Astrocyte (in vitro differentiated cells and primary cell): ENCODE measurements at places on chromosomes 6 and 20. TPM values are rescaled to one million over a fixed set of nuclear protein-coding genes. Genes with fewer than 3 reads are reported as not detected.

Gene KCNK15
- 0.14 and 0.17 TPM in 2 replicates for total RNA-seq

Gene DEFB124
- not detected in 2 replicates for total RNA-seq

DNA sequence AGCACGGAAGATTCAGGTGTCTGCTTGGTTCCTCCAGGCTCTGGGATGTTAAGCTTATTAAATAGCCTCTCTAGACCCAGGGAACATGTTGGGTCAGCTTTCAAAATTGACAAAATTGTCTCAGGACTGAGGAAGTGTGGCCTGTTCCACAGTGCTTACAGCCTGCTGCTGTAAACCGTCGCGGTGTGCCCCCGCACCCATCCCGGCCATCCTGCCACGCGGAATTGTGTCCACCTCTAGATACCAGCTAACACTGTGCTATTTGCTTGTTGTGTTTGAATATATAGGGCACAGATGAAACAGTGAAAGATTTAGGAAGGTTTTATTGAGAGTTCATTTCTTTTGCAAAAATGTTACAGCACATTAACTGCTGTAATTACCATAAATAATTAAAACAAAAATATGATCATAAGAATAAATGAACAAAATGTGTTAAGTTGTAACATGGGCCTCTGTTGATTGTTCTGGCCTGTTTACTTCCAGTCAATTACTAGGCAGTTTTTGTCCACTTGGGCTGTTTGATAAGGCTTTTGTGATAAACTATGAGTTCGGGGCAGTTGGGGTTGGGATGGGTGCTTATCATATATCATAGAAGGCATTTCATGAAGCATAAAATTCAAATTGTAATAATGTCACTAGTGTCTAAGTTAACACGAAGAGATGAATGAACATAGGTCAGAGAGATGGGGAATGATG, 77.4 kb downstream of the ARID1B start:
- H3K4me1 ChIP-seq, result peaks cover 10% of the 10 kb centered on the region
- no peak overlapping the region for H3K4me3 ChIP-seq
- H3K27me3 ChIP-seq, result no peaks in the 10 kb centered on the region

DNA sequence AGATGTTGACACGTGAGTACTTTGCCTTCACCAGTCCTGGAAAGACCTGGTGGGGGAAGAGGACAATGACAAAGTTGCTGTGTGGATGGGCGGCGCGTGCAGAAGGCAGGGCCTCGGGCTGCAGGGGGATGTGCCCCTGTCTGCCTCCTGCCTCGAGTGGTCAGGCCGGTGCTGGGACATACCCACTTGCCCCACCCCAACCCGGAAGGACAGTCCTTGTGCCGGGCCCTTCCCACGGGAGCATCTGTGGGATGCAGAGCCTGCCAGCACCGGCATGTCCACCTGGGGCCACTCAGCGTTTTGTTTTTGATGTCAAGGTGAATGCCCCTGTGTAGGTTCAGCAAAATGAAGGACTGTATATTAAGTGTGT, 60.5 kb upstream of the BHLHE23 start:
- DNase-seq, result no peak
- H3K27me3 ChIP-seq, result no peaks in the 10 kb centered on the region

DNA sequence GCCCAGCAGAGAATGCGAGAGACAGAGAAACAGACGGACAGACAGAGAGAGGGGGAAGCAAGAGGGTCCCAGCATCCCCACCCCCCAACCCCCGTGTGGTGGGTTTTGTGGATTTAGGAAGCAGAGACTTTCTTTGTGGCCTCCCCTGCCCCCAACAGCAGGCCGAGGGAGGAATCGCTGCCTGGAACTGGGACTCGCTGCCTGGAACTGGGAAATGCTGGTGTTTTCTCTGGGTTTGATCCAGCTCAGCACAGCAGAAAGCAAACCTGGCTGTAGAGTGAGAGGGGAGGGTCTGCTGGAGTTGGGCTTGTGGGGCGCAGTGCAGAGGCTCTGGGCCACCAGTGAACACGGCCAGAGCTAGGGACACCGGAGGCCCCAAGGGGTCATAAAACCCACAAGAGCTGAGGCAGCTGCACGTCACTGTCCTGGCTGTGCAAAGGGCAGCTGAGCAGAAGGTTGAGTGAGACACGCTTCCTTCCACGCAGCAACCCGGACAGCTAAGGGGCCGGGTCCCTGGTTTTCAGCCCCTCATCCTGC, 181.8 kb downstream of the TAF4 start:
- H3K4me3 ChIP-seq, result no peak overlapping the region
- no peak for DNase-seq
- H3K36me3 ChIP-seq, result no peaks in the 10 kb centered on the region

- peaks cover 25% of the 10 kb centered on the region for H3K4me1 ChIP-seq
- H3K4me3 ChIP-seq, result no peak overlapping the region
- peaks cover 2% of the 10 kb centered on the region for H3K36me3 ChIP-seq
- H3K27me3 ChIP-seq, result no peaks in the 10 kb centered on the region
Observed at GRCh38 chr20:34712525-34713192, 8.5 kb downstream of the TP53INP2 start.

Gene DDX39B
- total RNA-seq, result 284 and 294 TPM in 2 replicates

Gene OLIG3
- 0.14 TPM in 1 of 2 replicates, not detected in the other for total RNA-seq

GRCh38 chr6:25278261-25278913, 787 bp upstream of the CARMIL1 start:
- peak; percentile 32 for DNase-seq
- H3K27ac ChIP-seq, result no peak overlapping the region
- H3K4me3 ChIP-seq, result peak overlapping the region; percentile 82
- H3K4me1 ChIP-seq, result peaks cover 15% of the 10 kb centered on the region

Gene CD24
- 51.1 and 95.1 TPM in 2 replicates for total RNA-seq

Gene ZSCAN12
- total RNA-seq, result 5.0 and 6.3 TPM in 2 replicates

GRCh38 chr6:133503336-133503729, 262.2 kb downstream of the EYA4 start:
- H3K4me3 ChIP-seq, result no peak overlapping the region
- no peaks in the 10 kb centered on the region for H3K27me3 ChIP-seq
- DNase-seq, result peak; percentile 42
- H3K27ac ChIP-seq, result peak overlapping the region; percentile 76

GRCh38 chr6:151730496-151730870, 77.0 kb upstream of the ESR1 start:
- H3K36me3 ChIP-seq, result no peaks in the 10 kb centered on the region
- H3K4me1 ChIP-seq, result no peaks in the 10 kb centered on the region
- no peak overlapping the region for H3K4me3 ChIP-seq
- DNase-seq, result no peak

DNA sequence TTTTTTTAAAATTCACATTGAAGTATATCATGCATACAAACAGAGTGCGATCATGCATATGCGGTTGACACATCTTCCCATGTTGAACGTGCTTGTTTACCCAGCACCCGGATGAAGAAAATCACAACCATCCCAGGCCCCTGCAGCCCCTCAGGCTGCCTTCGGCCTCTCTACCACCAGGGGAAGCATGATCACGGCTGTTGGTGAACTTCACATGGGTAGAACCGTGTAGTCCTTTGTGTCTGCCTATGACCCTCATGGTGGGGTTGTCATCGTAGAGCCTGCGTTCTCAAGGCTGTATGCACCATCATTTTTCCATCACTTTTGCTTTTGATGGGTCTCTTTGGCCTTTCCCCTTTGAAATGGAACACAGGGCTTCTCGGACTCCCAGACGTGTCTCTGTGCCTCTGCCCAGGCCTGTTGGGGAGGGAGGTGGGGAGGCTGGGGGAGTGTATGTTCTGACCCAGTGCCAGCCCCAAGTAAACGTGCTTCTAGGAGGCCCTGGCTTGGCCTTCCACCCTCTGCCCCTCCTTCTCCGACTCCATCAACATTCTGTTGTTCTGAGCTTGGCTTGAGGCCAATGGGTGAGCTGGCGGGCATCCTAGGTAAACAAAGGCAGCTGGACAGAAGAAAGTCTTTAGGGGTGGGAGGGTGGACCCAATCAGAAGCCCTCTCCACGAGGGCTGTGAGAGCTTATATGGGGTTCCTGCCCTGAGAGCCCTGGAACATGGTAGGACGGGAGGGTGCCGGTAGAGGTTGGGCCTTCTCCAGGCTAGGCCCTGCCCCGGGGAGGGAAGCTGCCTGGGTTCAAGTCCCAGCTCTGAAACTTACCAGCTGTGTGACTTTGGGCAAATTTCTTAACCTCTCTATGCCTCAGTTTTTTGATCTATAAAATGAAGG, 39.7 kb downstream of the TGM2 start:
- peak; percentile 62 for DNase-seq
- H3K4me1 ChIP-seq, result peaks cover 39% of the 10 kb centered on the region
- peaks cover under 1% of the 10 kb centered on the region for H3K36me3 ChIP-seq
- H3K4me3 ChIP-seq, result no peak overlapping the region
- H3K27ac ChIP-seq, result peak overlapping the region; percentile 1

Gene ZC3H12D
- 0.05 and 0.10 TPM in 2 replicates for total RNA-seq

Gene MATN4
- 0.19 and 0.20 TPM in 2 replicates for total RNA-seq

DNA sequence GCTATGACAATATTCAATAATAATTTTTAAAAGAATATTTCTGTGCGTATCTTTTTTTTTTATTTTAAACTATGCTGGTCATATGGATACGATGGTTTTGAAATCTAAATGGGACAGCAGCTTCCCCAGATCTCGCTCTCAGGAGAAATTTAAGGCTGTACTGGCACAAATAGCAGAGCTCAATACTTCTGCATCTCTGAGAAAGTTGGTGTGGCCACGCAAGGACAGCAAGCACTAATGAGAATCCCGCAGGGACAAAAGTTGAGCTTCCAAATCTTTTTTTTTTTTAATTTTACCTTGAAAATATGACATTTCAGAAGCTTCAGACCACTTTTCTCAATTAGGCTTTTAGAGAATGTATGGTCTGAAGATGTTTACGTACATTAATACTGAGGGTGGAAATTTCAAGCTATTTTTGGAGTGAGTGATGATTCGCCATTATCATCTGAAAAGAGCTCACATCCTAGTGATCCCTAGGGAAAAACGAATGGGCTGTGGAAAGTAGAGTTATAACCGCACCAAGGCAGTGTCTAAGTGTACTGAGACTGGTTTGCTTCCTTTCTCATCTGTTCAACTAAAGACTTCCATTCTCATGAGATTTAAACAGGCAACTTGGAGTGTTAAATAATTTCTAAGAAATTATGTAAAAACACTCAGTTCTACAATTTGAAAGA, 840.0 kb downstream of the C6orf118 start:
- no peaks in the 10 kb centered on the region for H3K4me1 ChIP-seq
- no peak overlapping the region for H3K27ac ChIP-seq
- no peak overlapping the region for H3K4me3 ChIP-seq
- no peak for DNase-seq

Gene SLC17A3
- not detected in 2 replicates for total RNA-seq

DNA sequence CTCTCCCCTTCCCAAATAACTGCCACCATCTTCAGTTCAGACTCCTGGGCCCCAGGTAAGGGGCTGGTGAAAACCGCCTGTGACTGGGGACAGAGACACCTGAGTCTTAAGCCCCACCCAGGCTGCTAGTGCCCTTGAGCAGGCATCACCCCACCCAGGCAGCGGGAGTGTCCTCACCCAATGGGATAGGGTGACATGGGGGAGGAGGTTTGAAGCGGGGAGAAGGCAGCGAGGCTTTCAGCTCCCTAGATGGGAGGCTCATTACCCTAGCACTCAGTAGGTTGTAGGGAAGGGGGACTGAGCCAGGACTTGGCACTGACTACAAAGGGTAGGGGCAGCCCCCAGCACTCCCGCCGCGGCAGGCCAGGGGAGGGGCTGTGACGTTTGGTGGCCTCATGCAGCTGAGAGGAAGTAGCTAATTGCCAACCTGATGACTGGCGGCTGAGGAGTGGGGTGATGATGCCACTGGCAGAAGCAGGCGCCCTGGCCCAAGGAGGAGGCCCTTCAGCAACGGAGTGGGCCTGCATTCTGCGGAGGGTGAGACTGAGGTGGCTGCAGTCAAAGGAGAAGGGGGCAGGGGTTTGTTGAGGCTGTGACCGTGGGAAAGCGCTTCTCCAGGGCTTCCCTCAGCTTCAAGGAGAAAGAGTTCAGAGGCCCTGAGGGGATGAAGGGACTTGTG, 126.9 kb downstream of the MRPL14 start:
- peaks cover 27% of the 10 kb centered on the region for H3K4me1 ChIP-seq
- no peaks in the 10 kb centered on the region for H3K27me3 ChIP-seq
- H3K36me3 ChIP-seq, result no peaks in the 10 kb centered on the region
- H3K4me3 ChIP-seq, result no peak overlapping the region

Gene MBOAT1
- total RNA-seq, result 4.8 and 6.4 TPM in 2 replicates

GRCh38 chr6:116017546-116018295, 43.0 kb downstream of the FRK start:
- no peak for DNase-seq
- H3K4me1 ChIP-seq, result no peaks in the 10 kb centered on the region

Gene GPX5
- 4.3 and 6.6 TPM in 2 replicates for total RNA-seq

DNA sequence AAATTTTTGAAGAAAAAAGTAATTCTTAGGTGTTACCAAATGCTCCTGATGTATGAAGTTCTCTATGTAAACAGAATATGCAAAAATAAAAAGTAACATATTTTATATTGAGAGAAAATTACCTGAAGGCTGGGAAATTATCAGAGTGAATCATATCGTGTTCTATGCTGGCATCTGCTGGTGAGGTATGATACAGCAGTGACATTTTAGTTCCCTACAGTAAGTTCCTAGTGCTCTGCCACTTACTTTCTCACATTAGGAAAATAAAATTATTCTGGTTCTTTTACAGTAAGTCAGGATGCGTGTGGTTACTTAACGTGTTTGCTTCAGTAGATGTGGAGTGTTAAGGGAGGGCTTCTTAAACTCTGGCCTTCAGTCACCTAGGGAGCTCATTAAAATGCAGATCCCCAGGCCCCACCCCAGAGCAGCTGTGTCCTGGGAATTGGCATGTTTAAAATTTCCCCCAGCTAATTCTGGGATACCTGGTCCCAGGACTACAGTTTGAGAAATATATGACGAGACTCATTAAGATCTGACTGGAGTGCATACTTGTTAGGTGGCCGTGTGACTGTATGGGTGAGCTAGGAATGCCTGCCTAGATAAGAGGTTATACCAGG, 3.2 kb downstream of the ACTR5 start:
- peaks cover 15% of the 10 kb centered on the region for H3K4me1 ChIP-seq
- H3K36me3 ChIP-seq, result peaks cover 7% of the 10 kb centered on the region
- DNase-seq, result peak; percentile 18
- no peak overlapping the region for H3K27ac ChIP-seq
- H3K4me3 ChIP-seq, result no peak overlapping the region

DNA sequence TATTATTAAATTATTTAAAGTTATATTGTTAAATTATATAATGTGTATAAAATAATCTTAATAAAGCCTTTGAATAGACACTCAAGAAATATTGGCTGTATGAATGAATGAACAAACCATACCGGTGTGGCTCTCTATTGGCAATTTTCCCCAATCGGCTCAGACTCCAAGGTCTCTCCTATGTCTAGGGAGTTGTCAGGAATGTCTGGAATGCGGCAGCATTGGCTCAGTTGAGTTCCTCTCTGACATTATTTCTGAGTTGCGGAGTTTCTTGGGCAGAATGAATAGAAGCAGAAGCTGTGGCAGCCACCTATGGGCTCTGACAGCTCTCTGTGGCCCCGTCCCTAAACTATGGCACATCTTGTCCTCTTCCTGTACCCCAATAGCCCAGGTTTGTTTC, 111.0 kb downstream of the SOBP start:
- H3K4me3 ChIP-seq, result no peak overlapping the region
- H3K27ac ChIP-seq, result no peak overlapping the region
- H3K4me1 ChIP-seq, result peaks cover 6% of the 10 kb centered on the region
- DNase-seq, result peak; percentile 83
- H3K36me3 ChIP-seq, result no peaks in the 10 kb centered on the region
